LoVo (cell line): ENCODE measurements at places on chromosomes 13 and 19.

DNA sequence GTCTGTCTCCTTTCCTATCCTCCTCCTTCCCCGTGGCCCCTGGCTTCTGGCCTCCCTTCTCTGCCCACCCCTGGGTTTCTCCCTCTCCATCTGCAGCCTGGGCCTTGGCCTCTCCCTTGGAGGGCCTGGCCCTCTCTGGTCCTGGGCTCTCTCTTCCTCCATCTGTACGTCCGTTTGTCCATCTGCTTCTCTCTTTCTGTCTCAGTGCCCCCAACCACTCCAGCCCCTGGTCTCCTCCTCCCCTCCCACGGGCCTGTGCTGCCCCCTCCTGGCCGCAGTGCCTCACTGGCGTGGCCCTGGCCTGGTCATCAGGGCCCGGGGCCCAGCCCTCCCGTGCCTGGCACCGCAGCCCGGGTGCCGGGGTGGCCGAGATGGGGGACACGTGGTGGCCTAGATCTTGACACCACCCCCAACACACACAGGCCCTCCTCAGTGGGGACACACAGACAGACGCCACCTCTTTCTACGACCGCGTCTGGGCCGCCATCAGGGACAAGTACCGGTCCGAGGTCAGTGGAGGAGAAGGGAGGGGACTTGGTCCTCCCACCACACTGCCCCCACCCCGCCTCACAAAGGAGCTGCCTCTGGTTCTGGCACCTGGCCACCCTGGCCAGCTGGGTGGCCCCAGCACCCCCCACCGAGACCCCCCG lies 11.3 kb downstream of the PRKCSH start:
- DNase-seq = no peak

- no peak for DNase-seq
These were observed 187.3 kb downstream of the NDFIP2 start for GRCh38 chr13:79668201-79668752.

DNA sequence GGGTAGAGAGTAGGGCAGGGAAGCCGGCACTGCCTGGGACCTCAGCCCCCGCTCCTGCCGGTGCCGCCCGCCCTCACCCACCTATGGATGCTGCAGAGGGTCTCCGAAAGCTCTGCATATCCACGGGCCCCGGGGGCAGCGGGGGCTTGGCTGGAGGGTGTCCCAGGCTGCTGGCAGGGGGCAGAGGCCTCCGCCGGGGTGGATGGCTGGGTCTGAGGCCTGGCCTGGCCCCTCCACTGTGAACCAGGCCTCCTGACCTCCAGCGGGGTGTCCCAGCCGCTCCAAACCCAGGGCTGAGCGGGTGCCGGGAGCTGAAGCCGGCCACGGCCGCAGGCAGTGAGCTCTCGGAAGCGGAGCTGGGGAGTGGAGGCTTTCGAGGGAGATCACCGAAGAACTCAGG lies 4.1 kb downstream of the PRAM1 start:
- DNase-seq = no peak

- no peak for DNase-seq
These were observed 23.0 kb downstream of the CHERP start for GRCh38 chr19:16519230-16519687.

- DNase-seq = peak; percentile 31
These were observed 3.6 kb upstream of the CD37 start for GRCh38 chr19:49331616-49332055.

- DNase-seq = no peak
These were observed 8.7 kb upstream of the CARM1 start for GRCh38 chr19:10862561-10863106.

DNA sequence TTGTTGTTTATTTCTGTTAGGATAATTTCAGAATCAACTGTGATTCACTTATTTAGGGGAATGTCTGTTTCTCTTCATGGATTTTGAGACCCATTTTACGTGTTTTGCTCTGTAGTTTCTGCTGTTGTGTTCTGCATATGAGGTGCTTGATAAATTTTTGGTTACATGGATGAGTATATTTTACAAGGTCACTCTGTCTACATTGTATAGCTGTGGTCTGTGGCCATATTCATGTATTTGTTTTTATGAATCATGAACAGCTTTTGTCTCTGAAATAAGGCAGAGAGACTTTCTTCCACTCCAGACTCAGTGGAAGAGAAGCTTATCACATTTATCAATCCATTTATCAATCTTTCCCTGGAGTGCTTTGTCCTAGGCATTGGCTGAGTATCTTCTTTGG lies 56.6 kb downstream of the PDS5B start:
- DNase-seq = no peak

DNA sequence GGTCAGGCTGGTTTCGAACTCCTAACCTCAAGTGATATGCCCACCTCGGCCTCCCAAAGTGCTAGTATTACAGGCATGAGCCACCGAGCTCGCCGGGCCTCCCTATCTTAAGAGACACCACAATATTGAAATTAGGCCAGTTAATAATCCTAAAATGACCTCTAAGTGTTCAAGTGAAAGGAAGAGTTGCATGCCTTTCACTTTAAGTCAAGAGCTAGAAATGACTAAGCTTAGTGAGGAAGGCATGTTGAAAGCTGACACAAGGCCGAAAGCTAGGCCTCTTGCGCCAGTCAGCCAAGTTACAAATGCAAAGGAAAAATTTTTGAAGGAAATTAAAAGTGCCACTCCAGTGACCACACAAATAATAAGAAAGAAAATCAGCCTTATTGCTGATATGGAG lies 144.5 kb upstream of the FNDC3A start:
- no peak for DNase-seq

- DNase-seq = peak; percentile 79
These were observed at the start of gene STK24 for GRCh38 chr13:98576963-98577835. TSS of gene STK24 (minus strand) at chr13:98577107. CDS start at chr13:98576786, 321 bp downstream.

DNA sequence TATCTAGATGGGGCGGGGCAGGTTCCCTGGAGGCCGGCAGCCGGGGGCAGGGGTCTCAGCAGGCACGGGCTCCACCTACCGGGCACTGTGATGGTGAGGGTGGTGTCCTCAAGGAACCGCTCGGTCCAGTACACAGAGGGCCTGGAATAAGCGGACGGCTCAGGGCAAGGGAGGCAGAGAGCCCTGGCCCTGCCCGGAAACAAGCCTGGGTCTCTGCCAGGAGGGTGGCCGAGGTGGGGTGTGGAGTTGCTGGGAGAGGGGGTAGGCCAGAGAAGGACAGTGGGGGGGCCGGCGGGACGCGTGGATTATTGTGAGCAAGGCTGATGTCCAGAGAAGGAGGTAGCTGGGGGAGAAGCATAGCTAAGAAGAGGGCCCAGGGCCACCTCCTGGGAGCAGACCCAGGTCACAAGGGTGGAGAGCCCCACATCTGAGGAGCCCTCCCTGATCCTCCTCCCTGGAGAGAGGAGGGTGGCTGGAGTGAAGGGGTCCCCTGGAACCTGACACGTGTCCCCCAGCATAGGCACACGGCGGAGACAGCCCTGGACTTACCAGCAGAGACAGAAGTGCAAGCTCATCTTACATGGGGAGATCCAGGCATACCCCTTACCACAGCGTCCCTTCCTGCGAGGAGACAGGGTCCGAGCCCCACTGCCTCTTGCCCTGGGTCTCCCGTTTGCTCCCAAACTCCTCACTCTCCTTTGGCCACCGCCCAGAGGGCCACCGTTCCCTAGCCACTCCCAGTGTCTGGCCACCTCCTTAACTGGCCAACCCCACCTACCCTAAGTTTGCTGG lies 29.0 kb upstream of the MIER2 start:
- no peak for DNase-seq

DNA sequence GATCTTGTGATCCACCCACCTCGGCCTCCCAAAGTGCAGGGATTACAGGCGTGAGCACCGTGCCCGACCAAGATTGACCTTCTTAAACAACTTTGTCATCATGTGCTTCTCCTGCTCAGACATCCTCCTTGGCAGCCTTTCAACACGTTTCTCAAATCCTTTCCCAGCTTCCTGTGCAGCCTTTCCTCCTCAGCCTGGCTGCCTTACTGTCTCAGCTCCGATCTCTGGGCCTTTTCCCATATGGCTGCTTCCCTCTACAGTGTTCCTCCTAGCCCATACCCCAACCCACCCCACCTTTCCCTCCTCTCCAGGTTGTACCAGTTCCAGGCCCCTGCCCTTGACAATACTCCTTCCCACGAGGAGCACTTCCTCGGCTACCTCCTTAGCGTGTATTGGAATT lies 7.2 kb downstream of the PHF11 start:
- DNase-seq = no peak

GRCh38 chr19:49528211-49528771 lies 488 bp downstream of the RCN3 start:
- no peak for DNase-seq

GRCh38 chr19:19319732-19320360 lies 463 bp downstream of the SUGP1 start:
- DNase-seq = no peak

DNA sequence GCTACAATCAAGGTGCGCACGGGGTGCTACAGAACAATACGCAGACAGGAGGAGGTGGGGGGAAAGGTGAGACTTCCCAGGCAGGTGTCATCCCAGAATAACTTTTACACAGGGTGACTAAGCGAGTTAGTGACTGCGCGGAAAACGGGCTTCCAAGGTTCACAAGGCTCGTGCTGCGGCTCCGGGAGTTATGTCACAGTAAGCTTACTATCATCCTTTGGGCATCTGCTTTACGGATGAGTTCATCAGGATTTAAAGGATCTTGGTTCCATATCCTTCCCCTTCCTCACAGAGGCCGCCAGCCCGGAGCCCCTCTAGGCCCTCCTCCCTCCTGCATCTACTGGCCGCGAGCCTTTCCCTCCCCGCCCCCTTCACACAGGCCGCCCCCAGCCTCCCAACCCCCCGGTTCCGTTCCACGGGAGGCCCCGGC lies 474 bp upstream of the IFT88 start:
- DNase-seq = peak; percentile 80

GRCh38 chr13:113624235-113624587 lies 33.8 kb downstream of the ATP4B start:
- no peak for DNase-seq

DNA sequence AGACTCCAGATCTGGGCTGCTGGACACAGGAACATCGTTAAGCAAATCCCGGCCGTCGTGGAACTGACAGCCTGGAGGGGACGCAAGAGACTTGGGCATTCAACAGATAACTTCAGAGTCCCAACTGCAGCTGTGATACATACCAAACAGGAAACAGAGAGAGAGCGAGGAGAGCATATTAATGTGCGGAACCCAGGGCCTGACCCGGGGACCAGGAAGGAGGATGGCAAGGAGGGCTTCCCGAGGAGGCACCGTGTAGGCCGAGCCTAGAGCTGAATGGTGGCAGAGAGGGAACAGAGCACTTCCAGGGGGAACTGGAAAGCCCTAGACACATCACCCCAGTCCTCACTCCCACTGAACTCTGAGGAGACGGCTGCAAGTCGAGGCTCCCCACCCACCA lies 68.1 kb downstream of the SIPA1L3 start:
- no peak for DNase-seq

GRCh38 chr13:32587011-32587810 lies 959 bp downstream of the PDS5B start:
- peak; percentile 42 for DNase-seq

DNA sequence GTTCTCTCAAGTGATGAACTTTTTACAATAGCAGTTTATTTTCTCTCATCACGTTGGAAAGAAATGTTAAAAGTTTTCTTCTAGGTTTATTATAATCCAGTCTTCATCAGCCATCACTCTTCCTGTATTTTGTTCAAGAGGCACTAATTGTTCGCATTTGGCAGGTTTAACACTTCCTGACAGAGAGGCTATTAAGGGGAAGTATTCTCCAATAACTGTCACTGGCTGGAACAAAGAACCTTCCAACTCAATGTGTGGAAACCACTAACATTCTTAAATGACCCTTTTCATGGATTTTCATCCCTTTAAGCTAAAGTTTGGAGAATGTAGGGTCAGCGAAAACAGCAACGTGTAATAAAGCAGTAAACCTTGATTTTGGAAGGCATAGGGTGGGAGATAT lies 145.1 kb downstream of the PCCA start:
- no peak for DNase-seq

DNA sequence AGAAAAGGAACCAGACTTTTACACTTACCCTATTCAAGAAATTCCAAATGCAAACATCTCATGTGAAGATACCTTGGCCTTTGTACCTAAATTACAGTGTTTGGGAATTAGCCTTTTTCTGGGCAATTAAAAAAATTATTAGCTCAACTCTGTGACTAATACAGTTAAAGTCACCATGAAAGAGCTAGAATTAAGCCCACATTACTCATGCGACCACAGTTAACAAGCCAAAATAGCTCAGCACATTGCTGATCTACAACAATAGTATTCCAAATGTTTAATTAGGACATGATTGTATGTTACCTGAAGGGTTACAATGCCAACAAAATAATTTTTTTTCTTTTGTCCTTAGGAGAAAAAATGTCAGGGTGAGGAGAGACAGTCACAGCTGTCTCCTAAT lies 263.6 kb upstream of the GPC6 start:
- DNase-seq = no peak
